Stimulated activated CD4-positive, alpha-beta T cell treated with anti-CD3 and anti-CD28 coated beads, Interleukin-1b, Interleukin-23, amount 100 ng/mL, for 1 hour (primary cell): ENCODE measurements at places on chromosomes 3 and 15.

DNA sequence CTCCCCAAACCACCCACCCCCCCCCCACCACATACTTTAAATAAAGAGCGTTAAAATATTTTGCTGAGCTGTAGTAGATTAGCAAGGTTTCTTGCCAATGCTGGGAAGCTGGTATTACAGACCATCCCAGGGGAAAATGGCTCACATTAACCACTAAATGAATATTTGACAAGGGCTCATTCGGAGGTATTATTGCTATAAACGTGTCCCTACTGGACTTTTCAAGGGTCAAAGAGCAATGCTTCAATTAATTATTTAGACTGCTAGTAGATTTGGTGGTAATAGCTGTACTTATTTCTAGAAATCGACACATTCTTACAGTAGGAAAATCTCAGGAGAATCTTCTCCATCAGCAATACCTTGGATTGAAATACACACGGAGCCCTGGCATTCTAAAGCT, 5.2 kb downstream of the SOX2 start:
- DNase-seq, result no peak

DNA sequence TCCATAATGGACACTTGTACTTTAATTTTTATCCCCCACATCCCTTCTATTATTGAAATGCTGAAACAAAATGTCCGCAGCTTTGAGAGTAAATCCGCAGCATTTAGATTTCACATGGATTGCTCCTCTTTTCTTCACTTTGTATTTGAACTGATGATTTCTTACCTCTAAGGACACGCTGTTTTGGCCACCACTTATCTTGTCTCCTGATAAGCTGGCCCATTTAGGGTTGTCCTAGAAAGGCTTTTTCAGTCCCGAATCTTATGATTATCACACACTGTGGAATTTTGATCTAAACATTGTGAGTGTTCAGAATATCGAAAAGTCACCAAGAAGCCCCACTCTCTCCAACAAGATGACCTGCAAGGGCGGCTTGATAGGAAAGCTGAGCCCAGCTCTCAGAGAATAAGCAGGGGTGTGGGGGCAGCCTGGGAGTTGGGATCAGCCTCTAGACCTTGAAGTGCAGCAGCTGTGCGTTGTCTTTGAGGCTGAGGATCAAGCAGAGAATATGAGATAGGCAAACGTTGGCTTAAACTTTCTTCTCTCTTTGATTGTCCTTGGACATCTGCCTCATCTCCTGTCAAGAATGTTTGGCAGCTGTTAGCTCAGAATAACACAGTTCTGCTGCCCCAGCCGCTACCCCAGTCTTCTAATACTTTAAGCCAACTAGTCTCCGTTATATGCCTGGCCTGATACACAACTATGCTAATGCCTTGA, 399.7 kb upstream of the NR2F2 start:
- no peak for DNase-seq

- no peak for DNase-seq
These were observed 701 bp downstream of the EIF5A2 start for GRCh38 chr3:170907637-170908234.

DNA sequence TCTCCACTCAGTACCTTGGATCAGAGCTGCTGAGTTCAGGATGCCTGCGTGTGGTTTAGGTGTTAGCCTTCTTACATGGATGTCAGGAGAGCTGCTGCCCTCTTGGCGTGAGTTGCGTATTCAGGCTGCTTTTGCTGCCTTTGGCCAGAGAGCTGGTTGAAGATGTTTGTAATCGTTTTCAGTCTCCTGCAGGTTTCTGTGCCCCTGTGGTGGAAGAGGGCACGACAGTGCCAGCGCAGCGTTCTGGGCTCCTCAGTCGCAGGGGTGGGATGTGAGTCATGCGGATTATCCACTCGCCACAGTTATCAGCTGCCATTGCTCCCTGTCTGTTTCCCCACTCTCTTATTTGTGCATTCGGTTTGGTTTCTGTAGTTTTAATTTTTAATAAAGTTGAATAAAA, 7.0 kb upstream of the PODXL2 start:
- no peak for DNase-seq

DNA sequence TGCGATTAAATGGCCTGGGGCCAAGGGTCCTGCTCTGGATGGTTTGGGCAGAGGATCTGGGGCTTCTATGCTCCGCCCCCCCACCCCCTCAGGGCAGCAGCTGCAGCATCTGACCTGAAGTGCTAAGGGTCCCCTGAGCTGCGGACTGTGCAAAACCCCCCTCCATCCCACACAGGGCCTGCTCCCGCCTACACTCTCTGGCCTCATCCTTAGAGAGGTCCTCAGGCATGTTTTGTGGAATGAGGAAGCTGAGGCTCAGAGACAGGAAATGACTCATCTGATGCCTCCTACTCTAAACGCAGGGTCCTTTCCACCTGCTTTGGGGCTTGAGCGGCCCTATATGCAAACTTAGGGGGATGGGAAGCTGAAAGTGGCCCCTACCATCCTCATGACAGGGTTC, 59.5 kb upstream of the CTSH start:
- DNase-seq, result no peak

- no peak for DNase-seq
These were observed 106.5 kb downstream of the MYO9A start for GRCh38 chr15:72011302-72011942.

DNA sequence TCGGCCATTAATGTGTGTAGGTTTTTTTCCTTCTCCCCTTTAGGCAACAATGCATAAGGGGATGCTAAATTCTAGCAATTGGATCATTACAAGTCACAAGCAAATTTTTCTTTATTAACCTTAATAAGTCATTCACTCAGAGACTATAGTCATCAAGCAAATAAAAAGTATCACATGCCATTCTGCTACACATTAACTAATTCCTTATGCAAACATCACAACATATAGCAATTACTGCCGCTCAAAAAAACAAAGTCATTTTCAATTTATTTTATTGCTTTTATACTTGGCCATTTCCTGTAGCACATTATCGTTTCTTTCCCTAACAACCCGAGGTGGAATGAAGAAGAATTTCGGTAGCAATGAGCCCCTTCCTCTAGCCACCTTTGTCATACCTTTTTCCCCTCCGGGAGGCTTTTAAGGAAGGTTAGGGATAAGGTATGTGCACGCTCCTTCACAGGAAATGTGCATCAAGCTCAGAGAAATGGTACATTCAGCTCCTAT, 421.2 kb downstream of the TIGIT start:
- no peak for DNase-seq

- DNase-seq, result no peak
These were observed 42.3 kb downstream of the EFHB start for GRCh38 chr3:19891740-19892139.

GRCh38 chr3:172288651-172289050, 159.6 kb downstream of the GHSR start:
- no peak for DNase-seq

DNA sequence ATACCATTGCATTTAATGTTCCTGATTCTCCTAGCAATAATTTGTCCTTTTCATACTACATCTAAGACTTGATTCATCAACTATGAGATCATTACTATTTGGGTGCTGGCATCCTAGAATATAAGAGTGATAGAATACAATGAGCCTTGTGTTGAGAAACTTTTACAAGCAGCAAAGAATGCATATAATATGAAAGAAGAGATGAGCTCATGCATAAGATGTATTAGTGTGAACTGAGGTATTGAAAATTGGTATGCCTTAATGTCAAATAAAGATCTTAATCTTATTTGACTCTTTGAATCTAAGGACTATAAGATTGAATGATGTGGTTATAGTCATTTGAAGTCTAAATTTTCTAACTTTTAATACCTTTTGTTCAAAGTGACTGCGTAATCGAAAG, 220.0 kb upstream of the ARHGEF26 start:
- no peak for DNase-seq

GRCh38 chr15:78734451-78735064, 76.7 kb downstream of the ADAMTS7 start:
- no peak for DNase-seq

- no peak for DNase-seq
These were observed 24.4 kb downstream of the POLR2M start for GRCh38 chr15:57730876-57731275.

DNA sequence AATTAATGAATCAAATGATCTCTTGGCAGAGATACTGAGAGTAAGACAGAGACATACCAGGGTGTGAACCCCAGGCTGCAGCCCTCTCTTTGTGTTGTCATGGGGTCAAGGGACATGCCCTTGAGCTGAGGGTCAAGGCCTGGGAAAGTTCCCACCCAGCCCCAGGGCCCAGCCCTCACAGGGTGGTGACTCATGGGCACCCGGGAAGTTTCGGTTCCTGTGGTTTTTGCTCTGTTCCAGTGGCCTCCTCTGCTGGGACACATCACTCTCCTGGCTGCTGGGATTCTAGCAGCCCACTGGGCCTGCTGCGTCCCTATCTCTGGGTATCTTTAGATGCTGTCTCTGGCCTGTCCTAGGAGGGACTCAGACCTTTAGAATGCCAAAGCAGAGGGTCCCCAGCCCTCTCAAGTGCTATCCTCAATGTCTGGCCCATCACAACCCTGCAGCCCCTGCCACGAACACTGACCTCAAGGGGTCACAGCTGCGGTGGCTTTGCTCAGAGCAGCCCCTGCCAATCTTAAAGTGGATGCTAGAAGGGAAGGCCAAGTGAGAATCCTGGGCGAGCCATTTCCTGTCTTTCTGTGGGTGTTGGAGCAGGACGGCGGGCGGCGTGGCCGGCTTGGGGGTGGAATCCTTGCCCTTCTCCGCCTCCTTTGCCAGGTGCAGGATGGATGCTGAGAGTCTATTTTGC, 148.4 kb upstream of the TLE3 start:
- DNase-seq, result no peak

DNA sequence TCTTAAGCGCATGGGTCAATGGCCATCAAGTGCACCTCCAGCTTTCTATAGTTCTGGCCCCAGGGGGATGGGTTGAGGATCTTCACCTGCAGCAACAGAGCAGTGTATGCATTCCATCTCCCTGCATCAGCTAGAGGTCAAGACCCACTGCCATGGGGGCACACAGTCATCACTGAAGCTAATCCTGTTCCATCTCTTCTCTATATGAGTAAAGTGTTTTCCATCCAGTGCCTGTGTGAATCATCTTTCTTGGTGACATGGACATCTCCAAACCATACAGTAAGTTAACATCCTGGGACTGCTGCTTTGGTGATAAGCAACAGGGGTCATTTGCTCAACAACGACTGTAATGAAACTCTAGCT, 4.4 kb upstream of the ENTPD3 start:
- no peak for DNase-seq

DNA sequence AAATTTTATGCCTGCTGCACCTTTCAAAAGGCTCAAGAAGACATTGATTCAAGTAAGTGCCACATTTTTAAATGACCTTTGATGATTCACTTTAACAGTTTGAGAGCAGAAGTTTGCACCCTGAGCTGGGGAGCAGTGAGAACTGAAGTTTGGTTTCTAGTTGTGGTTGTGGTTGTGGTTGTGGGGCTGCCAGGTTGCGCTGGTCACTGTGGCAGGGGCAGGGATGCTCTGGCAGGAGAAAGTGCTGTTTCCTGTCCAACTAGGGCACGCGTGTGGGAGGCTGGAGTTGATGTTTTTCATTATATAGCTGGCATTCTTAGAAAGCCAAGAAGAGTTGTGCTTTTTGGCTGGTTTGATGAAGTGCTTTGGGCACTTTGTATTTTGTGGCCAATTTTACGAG, 339.7 kb upstream of the NR2F2 start:
- no peak for DNase-seq

- no peak for DNase-seq
These were observed 6.5 kb downstream of the MUC4 start for GRCh38 chr3:195805181-195805580.

DNA sequence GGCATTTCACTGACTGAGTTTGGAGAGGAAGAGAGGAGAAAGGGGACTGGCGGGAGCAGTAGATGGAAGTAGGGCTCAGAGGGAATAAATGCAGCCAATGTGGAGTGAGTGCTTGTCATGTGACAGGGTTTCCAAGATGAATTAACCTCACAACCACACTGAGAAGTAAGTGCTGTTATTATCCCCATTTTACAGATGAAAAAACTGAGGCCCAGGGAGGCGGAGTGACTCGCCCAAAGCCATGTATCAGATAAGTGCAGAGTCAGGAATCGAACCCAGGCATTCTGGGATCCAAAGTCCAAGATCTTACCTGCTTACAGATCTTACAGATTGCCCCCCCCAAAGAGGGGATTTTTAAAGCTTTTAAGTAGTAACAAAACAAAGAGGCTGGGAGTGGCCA, 207.2 kb downstream of the SHQ1 start:
- DNase-seq, result no peak

DNA sequence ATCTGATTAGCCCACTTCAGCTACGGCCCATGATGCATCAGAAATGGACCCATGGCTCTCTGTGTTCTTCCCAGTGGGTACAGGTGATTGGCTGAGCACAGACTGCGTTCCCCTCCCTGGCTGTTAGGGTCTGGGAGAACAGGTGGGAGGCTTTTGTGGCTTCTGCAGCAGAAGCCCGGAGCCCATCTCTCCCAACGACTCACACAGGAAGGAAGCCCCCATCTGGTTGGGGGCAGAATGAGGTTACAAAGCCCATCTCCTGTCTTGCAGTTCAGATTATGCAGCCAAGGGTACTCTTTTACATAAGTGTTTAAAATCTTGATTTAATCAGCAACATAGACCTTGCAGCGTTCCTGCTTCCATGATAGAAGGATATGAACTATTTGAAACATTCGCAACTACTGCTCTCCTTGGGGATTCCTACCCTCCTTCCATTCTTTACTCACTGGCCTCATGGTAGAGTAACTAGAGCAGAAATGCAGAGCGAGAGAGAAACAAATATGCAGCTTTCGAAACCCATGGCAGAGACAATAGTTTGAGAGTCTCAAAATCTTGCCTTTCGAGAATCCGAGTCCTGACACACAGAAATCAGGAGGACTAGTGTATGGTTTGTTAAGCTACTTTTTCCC, 291.3 kb downstream of the TLE3 start:
- no peak for DNase-seq

- no peak for DNase-seq
These were observed 10.7 kb downstream of the TADA3 start for GRCh38 chr3:9781551-9781950.

- no peak for DNase-seq
These were observed 11.3 kb upstream of the LIMD1 start for GRCh38 chr3:45583021-45583851.

- no peak for DNase-seq
These were observed 45.9 kb downstream of the CHDH start for GRCh38 chr3:53800041-53800906.

- no peak for DNase-seq
These were observed 237.7 kb downstream of the AGBL1 start for GRCh38 chr15:86317384-86317740.

- no peak for DNase-seq
These were observed 7.3 kb downstream of the FYCO1 start for GRCh38 chr3:45988362-45988761.

GRCh38 chr3:177149106-177149505, 48.2 kb downstream of the TBL1XR1 start:
- no peak for DNase-seq

GRCh38 chr3:14861031-14861430, 42.3 kb downstream of the FGD5 start:
- no peak for DNase-seq

- no peak for DNase-seq
These were observed 5.9 kb downstream of the DPH3 start for GRCh38 chr3:16258866-16259265.

DNA sequence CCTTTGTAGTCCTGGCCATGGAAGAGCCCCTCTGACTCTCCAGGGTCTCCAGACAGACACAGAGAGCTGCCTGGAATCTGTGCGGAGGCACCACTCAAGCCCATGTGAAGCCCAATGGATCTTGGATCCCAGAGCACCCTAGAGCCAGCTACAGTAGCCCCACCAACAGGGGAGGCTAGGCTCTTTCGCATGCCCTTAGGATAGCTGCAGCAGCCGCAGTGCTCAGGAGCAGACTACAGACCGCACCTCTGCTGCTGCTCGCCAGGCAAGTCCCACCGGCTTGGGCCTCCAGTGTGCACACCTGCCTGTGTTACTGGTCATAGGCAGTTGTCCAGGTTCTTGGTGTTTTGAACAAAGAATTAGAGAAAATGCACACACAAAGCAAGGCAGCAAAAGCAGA, 131.6 kb downstream of the SPATA16 start:
- DNase-seq, result no peak
